ENCODE measurements at places on chromosomes 3 and 15. TPM values are rescaled to one million over a fixed set of nuclear protein-coding genes. Genes with fewer than 3 reads are reported as not detected.
A peak's percentile ranks its signal among the peaks of the same experiment; 100 is the strongest.

ARPP21 gene
- total RNA-seq = not detected

DNA sequence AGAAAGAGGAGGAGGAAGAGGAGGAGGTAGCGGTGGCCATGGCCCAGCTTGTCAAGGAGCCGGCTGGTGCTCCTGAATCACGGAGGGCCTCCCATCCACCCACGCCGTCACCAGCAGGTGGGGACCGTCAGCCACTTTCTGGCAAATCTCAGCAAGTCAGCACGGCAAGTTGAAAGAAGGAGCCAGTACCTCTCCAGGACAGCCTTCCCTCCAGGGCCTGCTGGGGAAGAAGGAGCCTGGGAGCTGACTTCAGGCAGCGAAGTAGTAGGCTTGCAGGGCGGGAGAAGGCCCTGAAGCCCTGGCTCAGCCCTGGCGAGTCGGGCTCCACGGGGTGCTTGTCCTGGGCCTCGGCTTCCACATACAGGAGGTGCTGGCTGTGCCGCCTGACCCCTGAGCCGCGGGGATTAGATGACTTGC lies 99.2 kb upstream of the TRPM1 start:
- DNase-seq = peak; percentile 60

SEMA4B gene
- 27.2 TPM for total RNA-seq

GRCh38 chr15:37789397-37789786 lies 145.0 kb upstream of the TMCO5A start:
- DNase-seq = no peak

DNA sequence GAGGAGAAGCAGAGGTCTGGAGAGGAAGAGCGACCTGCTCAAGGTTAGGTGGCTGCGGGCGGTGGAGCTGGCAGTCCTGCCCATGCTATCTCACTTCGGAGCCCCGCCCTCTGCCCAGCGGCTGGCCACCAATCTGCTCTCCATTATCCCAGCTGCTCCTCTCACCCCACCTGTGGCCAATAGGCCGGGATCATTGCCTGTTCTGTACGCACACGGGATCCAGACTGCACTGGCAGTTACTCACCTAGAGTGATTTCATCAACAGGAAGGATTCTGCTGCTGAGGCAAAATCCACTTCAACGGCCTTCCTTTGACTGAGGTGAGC lies 100.6 kb downstream of the TLE3 start:
- no peak for DNase-seq

DNA sequence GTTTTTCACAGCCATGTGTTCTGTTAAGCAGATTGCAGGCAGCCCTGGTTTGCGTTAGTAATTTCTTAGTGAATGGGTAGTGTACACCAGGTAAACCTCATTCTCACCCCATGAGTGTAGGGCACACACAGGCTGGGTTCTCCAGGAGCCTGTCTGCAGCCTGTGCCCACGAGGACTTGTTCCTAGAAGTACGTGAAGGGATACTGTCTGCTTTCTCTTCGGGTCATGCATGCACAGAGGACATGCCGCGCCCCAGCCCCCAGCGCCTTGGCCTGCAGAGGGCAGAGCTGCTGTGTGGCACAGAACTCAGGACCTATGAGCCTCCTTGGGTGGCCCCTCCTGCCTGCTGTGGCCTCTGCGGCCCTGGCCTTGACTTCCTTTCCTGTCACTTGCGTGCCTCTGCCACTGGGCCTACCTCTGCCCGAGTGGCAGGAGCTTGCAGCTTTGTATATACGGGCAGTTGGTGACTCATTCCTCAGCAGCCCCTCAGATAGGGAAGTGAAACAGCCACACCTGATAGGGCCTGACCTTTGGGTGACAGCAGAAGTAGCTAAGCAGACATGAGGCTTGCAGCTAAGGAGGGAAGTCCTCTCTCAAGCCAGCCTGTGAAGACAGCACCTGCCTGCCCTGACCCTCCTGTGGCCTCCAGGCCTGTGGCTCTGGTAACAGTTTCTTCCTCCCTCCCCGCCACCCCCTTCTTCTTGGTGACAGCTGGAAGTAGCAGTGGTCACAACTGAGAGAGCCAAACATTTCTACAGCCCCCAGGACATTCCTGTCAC lies 19.5 kb downstream of the PPCDC start:
- DNase-seq = peak; percentile 86

MAP1A gene
- 1.7 TPM for total RNA-seq

- DNase-seq = no peak
Observed at GRCh38 chr3:194315965-194316361, 35.2 kb downstream of the CPN2 start.

GHSR gene
- total RNA-seq = not detected

GRCh38 chr3:152779653-152780052 lies 55.3 kb upstream of the P2RY1 start:
- peak; percentile 13 for DNase-seq

GRCh38 chr15:29538044-29538443 lies 268.4 kb upstream of the NSMCE3 start:
- peak; percentile 36 for DNase-seq

GRCh38 chr3:179819379-179819778 lies 166.5 kb downstream of the USP13 start:
- DNase-seq = no peak

- DNase-seq = no peak
Observed at GRCh38 chr3:195440379-195440778, 2.4 kb downstream of the ACAP2 start.

SLC9A9 gene
- total RNA-seq = 0.10 TPM

DNA sequence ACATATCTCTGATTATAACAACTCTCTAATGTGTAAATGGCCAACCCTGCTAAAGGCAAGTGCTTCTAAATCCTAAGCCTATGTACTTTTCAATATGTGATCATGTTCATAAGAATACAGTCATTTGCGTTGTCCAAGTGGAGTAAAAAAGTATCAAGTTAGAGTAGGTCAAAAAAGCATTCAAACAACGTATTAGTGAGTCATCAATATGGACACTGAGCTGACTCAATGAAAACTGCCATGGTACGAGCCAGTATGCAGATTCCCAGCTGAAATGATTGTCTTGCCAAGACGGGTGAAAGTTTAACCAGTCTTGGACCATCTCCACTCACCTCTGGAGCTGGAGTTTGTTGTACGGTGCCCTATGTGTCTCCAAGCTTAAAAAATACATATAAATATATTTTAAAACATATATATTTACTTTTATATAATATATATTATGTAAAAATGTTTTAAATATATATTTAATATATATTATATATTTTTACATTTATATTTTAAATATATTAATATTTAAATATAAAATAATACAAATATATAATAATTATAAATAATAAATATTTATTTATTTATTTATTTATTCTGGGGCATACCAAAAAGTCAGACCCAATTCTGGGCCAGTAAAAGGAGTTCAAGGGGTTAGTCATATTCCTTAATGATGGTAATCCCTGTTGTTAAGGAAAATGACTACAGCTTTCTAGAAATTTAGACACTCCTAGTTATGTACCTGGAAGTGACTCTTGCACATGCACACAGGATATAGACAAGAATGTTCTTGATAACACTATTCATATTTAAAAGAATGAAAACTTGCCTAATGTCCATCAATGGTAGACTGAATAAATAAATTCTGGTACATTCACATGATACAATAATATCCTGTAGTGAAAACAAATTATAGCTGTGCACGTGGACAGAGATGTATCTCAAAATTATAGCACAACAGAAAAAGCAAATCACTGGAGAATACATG lies 27.2 kb downstream of the PLSCR4 start:
- DNase-seq = no peak
